ENCODE measurements at places on chromosomes 3 and 15.

- no peak for DNase-seq
These were observed 10.8 kb downstream of the MBNL1 start for GRCh38 chr3:152279479-152279878.

DNA sequence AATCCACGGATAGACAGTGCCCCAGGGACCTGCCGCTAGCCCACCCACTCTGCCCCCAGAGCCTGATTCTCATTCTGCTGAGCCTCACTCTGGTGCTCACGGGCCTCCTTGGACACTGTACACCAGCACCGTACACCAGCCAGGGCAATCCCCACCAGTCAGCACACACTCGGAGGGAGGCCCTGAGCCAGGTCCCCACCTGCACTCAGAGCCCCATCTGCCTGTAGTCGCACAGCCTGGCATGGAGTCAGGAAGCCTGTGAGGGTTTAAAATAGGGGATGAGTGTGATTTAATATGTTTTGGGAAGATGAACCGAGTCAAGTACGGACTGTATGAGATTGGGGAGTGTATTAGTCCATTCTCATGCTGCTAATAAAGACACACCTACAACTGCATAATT is 223.0 kb downstream of the SLCO3A1 start:
- no peak for DNase-seq

DNA sequence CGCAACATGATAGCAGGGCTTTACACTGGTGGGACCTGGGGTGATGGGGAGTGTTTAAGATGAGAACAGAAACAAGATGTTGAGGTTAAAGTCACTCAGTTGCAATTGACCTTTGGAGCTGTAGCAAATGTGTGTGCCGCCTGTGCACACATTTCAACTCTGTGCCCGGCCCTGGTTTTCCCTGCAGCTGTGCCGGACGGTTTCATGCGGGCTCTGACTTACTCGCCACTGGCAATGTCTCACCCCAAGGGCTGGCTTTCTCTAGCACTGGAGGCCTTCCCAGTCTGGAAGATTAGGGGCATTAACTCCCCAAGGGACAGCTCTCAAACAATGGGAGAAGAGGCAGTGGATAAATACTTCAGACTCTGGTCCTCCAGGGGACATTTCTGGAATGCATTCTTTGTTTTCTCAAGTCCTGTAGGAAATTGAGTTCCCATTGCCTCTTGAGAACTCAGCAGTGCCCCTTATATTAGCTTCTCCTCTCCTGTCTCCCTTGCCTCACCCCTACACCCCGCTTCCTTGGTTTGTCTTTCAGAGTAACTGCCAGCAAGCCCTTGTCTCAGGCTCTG is 152.5 kb downstream of the EDEM1 start:
- no peak for DNase-seq

GRCh38 chr3:4776980-4777581 is 202.2 kb upstream of the BHLHE40 start:
- DNase-seq: peak; percentile 68

GRCh38 chr15:63818191-63818590 is 15.6 kb downstream of the HERC1 start:
- no peak for DNase-seq

DNA sequence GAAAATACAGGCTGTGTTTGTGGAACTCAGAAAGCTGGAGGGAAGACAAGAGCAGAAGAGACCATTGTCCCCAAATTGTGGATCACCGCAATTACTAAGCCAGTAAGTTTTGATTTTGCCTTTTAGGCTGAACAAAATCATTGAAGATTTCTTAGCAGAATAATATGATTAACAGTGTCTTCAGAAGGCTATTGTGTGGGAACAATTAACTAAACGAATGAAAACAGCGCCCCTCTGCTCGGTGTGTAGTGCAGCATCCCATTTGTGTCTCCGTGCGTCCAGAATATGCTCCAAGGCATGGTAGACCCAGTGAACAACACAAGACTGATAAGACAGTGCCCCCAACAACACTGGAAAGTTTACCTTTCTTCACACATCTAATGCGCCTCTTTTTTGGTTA is 71.2 kb downstream of the CRTC3 start:
- no peak for DNase-seq

GRCh38 chr3:149553781-149554451 is 79.4 kb downstream of the TM4SF4 start:
- DNase-seq: peak; percentile 71

GRCh38 chr15:52095597-52096262 is 16.8 kb downstream of the BCL2L10 start:
- peak; percentile 98 for DNase-seq

- DNase-seq: no peak
These were observed 22.1 kb upstream of the IP6K2 start for GRCh38 chr3:48738926-48739616.

Measured in mammary epithelial cell (primary cell).